Activated naive CD8-positive, alpha-beta T cell treated with anti-CD3 and anti-CD28 coated beads for 36 hours (primary cell): ENCODE measurements at places on chromosomes 5 and 9.
A peak's percentile ranks its signal among the peaks of the same experiment; 100 is the strongest.

DNA sequence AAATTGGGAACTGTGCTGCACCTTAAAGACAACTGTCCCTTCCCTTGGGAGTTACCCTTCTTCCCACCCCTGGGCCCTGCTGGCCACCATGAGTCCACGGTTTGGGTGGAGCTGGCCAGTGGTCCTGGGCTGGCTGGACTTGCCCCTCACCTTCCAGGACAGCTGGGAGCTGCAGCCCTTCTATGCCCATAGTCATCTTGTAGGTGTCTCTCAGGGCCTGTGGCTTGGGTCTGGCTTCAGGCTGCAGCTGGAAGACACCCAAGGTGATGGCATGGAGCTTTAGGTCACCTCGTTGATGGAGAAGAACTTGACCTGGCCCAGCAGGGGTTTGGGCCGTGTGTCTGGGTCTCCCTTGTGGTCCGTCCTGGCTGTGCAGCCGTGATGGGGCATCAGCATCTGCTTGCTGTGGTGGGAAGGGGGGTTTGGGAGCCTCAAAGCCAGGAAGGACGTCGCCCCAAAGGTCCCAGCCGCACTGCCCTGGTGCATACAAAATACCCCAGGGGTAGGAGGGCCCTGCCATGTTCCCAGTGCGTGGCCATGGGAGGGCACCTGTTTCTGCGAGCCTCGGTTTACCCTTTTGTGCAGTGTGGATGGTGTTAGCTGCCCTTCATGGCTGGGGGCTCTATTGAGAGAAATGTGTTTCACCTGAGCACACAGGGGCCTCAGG is 8.9 kb downstream of the WNK2 start:
- DNase-seq, result no peak

GRCh38 chr5:123398058-123398733 is 25.0 kb downstream of the CEP120 start:
- no peak for DNase-seq

GRCh38 chr9:549455-549997 is 292.0 kb upstream of the DMRT1 start:
- no peak for DNase-seq

DNA sequence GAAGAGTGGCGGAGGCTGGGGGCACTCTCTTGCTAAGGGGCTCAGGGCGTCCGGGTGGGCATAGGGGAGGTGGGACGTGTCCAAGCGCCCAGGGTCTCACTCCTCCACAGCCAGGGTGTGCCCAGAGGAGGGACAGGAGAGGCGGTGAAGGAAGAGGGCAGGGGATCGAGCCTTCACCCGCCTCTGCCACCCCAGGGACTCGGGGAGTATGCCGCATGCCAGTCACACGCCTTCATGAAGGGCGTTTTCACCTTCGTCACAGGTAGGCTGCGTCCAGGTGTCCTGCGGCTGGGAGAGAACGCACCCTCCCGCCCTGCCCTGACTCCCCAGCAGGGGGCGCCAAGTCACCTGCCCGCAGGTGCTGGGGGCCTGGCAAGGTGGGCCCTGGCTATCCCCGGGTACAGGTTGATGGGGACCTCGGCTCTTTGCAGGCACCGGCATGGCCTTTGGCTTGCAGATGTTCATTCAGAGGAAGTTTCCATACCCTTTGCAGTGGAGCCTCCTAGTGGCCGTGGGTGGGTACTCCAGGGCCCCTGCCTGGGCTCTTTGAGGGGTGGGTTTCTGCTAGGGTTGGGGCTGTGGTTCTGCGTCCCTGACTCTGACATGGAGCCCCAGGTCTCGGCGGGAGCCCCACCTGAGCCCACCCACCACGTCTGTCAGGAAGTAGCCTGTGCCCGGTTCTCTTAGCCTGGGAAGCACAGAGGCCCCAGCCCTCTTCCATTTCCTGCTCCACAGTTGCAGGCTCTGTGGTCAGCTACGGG is 552 bp downstream of the TMEM141 start:
- DNase-seq, result peak; percentile 67

- DNase-seq, result no peak
These were observed 143.8 kb upstream of the MAP3K1 start for GRCh38 chr5:56671571-56671970.
